ENCODE measurements at places on chromosomes 12 and 14. TPM values are rescaled to one million over a fixed set of nuclear protein-coding genes. Genes with fewer than 3 reads are reported as not detected.

RBP5 gene
- not detected for total RNA-seq

PROX2 gene
- 0.12 TPM for total RNA-seq

IL23A gene
- total RNA-seq, result not detected

CLEC9A gene
- total RNA-seq, result not detected

ALDH2 gene
- 13.1 TPM for total RNA-seq

LRRC10 gene
- total RNA-seq, result not detected

DIABLO gene
- total RNA-seq, result 45.7 TPM

KRT83 gene
- not detected for total RNA-seq

RPGRIP1 gene
- not detected for total RNA-seq

CRIP1 gene
- 13.1 TPM for total RNA-seq

SPRYD3 gene
- 31.8 TPM for total RNA-seq

SYNE3 gene
- 56.1 TPM for total RNA-seq

TGM1 gene
- 3.1 TPM for total RNA-seq

HCAR3 gene
- not detected for total RNA-seq

Data from hair follicle dermal papilla cell (primary cell).